ENCODE measurements at places on chromosomes 3 and 15.

- DNase-seq, result no peak
These were observed 151.5 kb upstream of the BFSP2 start for GRCh38 chr3:133248389-133248788.

DNA sequence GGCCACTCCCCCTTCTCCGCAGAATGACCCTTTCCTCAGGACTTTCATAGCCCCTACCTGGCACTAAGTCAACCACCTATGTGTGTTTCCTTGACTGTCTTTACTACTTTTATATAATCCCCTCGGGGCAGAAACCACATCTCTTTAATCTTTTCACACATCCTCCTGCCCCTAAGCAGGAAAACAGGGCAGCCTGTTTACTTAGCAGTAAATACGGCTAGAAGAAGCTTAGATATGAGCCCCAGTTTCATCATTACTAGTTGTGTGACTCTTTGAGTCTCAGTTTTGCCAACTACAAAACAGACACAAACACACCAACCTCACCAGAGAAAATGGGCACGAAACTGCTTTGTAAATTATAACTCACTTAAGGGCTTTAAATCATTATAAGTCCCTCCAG lies 98.3 kb downstream of the CYP19A1 start:
- no peak for DNase-seq

- no peak for DNase-seq
These were observed 292.6 kb downstream of the LRRC3B start for GRCh38 chr3:26915208-26915607.

DNA sequence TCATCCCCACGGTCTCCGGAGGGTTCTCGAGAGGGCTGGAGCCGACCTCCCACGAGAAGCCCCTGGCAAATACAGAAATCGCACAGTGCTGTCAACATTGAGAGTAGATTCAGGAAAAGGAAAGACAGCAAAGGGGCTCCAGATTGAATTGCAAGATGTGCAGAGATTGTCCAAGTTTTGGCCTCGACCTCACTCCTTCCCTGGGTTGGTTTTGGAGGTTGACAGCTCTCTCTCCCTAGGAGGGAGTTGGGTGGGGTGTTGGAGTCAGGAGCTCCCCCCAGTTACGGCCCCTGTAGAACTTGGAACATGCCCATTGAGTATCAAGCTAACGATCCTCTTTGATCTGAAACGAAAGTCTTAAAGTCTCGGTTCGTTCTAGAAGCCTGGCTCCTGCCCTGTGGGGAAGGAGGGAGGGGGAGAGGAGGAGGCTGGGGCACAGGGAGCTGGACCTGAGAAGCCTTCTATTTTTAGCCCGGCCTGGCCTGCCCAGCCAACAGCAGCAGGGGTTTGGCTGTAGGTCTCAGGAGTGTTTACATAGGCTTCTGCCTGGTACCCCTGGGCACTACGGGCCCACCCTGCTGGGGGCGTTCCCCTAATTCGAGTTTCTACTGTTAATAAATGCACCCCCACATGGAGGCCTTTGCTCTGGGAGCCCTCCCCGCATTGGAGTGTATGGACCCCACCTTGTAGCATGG lies 672 bp upstream of the KY start:
- no peak for DNase-seq

GRCh38 chr3:24734019-24734418 lies 239.4 kb upstream of the THRB start:
- DNase-seq, result no peak

DNA sequence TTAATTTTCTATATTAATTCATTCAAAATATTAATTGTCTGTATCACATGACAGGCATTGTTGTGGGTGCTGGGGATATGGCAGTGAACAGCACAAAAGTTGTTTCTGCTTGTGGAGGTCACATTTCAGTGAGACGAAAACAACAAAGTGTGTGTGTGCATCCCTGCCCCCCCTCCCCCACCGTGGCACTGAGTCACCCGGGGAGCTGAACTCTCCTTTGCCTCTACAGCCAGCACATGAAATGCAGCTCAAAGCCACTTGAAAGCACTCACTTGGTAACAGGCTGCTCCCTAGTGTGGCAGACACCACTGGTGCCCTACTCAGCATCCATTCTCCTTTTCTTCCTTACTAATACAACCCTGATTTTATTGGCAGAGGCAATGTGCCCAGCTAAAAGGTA lies 16.9 kb upstream of the SCAMP5 start:
- DNase-seq, result no peak

- DNase-seq, result no peak
These were observed 13.1 kb upstream of the TRMT10C start for GRCh38 chr3:101548527-101549105.

GRCh38 chr15:59349680-59350420 lies 22.8 kb downstream of the MYO1E start:
- no peak for DNase-seq

DNA sequence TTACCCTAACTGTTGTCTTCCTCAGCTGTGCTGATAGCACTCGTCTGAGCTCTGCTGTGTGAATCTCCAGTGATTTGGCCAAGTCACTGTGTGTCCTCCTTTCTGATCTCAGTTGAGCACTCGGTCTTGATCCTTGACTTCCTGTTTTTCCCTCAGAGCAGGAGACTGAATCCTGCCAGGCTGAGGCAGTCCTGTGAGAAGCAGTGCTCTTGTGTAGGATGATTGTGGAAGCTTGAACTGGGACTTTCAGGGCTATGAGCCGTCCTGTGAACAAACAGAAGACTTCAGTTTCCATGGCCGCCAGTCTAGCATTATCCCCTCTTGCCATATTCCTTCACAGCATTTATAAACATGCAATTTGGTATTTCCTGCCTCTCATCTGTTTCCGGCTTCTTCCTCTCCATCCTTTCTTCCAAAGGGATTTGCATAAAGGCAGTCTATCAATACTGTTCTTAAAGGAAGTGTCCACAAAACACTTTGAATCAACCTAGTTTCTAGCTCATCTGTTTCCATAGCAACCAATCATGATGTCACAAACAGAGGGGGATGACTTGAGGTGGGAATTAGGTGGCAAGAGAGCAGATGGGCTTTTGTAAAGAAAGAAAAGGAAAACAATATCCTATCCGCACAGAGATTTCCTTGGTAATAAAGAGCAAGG lies 237.2 kb downstream of the AGBL1 start:
- DNase-seq, result no peak

GRCh38 chr15:48522123-48522522 lies 123.4 kb downstream of the FBN1 start:
- DNase-seq, result no peak

- no peak for DNase-seq
These were observed 707.9 kb downstream of the ZNF385D start for GRCh38 chr3:21043139-21043538.
